Activated CD8-positive, alpha-beta T cell treated with anti-CD3 and anti-CD28 coated beads, Interleukin-2, amount 10 ng/mL, durations not matched to agents 7 days and 5 days (primary cell): ENCODE measurements at places on chromosomes 11 and 22.

DNA sequence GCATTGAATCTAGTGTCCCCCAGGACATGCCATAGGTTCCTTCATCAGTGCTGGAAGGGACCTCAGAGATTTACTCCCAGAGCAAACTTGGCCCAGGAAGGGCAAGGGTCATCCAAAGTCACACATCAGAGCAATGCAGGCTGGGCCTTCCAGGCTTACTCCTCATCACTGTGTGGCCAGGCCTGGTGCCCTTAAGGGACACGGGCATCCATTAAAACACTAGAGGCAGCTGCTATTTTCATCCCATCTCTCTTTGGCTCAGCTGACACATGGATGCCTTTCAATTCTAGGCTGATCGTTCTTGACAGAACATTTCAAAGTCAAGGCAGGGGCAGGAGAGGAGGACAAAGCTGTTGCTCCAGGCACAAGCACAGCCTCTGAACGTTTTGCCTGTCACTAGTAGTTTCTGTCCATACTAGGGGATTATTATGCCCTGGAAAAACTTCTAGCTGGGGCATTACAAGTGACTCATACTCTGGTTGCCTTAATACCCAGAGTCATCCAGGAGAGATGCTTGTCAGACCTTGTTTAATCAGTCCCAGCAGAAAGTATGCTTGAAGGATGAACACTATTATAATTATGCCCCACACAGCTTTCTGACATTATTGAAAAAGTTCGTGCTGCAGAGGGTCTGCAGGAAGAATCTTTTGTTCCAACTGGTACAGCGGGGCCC is 240.3 kb downstream of the TENM4 start:
- no peak overlapping the region for H3K27ac ChIP-seq
- no peaks in the 10 kb centered on the region for H3K4me1 ChIP-seq
- no peak for DNase-seq
- H3K36me3 ChIP-seq: no peaks in the 10 kb centered on the region
- no peak overlapping the region for H3K4me3 ChIP-seq

- no peak overlapping the region for H3K4me3 ChIP-seq
- no peak overlapping the region for H3K27ac ChIP-seq
- peaks cover 8% of the 10 kb centered on the region for H3K27me3 ChIP-seq
- H3K36me3 ChIP-seq: no peaks in the 10 kb centered on the region
Observed at GRCh38 chr11:67040147-67040546, 16.5 kb upstream of the RHOD start.

DNA sequence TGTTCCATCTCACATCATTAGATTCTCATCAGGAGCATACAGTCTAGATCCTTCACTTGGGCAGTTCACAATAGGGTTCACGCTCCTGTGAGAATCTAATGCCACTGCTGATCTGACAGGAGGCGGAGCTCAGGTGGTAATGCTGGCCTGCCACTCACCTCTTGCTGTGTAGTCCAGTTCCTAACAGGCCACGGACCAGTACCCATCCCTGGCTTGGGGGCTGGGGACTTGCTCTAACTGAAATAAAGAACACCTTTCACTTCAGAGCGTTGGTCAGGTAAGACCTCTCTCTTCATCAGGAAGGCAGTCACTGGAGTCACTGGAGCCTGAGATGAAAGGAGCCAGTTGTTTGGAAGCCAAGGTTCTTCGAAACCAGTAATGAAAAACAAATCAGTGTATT is 41.7 kb downstream of the PRMT3 start:
- H3K27me3 ChIP-seq: no peaks in the 10 kb centered on the region
- no peak overlapping the region for H3K4me3 ChIP-seq
- DNase-seq: no peak
- H3K4me1 ChIP-seq: no peaks in the 10 kb centered on the region
- H3K27ac ChIP-seq: no peak overlapping the region

GRCh38 chr11:76086743-76087635 is 119.3 kb downstream of the WNT11 start:
- no peak for DNase-seq
- no peak overlapping the region for H3K27ac ChIP-seq
- H3K4me1 ChIP-seq: no peaks in the 10 kb centered on the region
- H3K4me3 ChIP-seq: no peak overlapping the region
